Hypothalamus (tissue), 51 donors: ENCODE measurements at places on chromosomes 2 and 18.

DNA sequence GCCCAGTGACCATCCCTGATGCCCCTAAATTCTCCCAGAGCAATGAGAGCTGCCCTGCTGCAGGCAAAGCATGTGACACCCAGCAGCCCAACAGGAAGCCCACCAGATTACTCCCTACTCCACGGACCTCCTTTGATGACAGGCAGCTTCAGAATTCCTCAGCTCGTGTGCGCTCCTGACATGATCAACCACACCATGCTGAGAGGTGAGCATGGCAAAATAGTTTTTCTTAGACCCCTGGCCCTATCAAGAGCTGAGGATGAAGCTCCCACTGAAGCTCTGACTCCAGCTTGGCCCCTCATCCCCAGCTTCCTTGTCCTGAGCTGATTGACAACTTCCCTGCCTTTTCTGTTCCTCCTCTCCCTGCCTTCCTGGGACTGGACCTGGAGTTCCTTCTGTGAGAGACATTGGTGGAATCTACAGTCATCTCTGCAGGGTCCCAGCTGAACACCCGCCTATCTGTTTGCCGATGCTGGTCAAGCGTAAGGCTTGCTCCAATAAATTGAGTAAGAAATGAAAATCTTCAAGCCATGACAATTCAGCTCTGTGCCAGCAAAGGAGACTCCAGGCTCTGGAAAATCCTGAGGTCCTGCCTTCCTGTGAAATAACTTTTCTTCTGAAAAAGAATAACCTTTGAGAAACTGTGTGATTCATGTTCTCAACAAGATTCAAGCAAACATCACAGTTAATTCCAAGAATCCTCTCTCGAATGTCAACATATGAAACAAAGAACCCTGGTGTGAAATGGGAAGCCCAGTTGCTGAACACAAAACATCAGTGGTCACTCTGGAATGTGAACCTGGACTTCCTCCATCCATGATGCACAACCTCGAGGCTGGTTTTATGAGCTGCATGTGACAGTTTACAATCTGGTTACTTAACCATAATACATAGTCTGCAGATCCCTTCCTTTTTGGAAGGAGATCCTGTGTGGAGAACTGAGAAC, 201.1 kb downstream of the SPP2 start:
- no peak for DNase-seq

GRCh38 chr2:154637456-154637855, 61.0 kb upstream of the KCNJ3 start:
- no peak for DNase-seq

- no peak for DNase-seq
These were observed 74.6 kb upstream of the NARS1 start for GRCh38 chr18:57696271-57696670.

- no peak for DNase-seq
These were observed 2119.6 kb upstream of the PIK3C3 start for GRCh38 chr18:39835303-39836030.

- DNase-seq: no peak
These were observed 95.7 kb upstream of the NRP2 start for GRCh38 chr2:205586626-205587025.
